ENCODE measurements at places on chromosomes 5 and 9.

GRCh38 chr9:87184956-87185642 lies 237.8 kb upstream of the GAS1 start:
- DNase-seq = peak; percentile 75

- no peak for DNase-seq
Observed at GRCh38 chr5:67612961-67613360, 416.4 kb upstream of the CD180 start.

DNA sequence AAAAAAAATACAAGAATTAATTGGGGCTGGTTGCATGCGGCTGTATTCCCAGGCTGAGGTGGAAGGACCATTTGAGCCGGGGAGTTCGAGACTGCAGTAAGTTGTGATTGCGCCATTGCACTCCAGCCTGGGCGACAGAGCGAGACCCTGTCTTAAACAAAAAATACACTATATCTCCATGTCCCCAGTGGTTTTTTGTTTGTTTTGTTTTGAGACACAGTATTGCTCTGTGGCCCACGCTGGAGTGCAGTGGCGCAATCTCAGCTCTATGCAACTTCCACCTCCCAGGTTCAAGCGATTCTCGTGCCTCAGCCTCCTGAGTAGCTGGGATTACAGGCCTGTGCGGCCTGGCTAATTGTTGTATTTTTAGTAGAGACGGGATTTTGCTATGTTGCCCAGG lies 1.2 kb downstream of the COQ4 start:
- DNase-seq = no peak

DNA sequence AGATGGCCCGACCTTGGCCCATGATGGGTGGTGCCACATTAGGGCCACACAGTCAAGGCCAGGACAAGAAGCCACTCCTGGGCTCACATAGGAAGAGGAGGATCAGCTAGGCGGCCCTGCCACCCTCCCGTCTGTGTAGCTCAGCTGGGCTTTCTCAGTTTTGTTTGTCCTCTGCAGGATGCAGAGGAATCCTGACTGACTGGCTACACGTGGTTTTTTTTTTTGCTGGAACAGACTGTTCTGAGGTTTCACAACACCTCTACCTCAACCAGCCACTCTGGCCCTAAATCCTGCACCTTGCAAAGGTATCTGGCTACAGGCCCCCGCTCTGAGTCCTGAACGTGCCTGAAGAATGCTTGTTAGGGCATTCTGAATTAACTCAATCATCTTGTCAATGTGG lies 88.3 kb upstream of the MSX2 start:
- DNase-seq = no peak

DNA sequence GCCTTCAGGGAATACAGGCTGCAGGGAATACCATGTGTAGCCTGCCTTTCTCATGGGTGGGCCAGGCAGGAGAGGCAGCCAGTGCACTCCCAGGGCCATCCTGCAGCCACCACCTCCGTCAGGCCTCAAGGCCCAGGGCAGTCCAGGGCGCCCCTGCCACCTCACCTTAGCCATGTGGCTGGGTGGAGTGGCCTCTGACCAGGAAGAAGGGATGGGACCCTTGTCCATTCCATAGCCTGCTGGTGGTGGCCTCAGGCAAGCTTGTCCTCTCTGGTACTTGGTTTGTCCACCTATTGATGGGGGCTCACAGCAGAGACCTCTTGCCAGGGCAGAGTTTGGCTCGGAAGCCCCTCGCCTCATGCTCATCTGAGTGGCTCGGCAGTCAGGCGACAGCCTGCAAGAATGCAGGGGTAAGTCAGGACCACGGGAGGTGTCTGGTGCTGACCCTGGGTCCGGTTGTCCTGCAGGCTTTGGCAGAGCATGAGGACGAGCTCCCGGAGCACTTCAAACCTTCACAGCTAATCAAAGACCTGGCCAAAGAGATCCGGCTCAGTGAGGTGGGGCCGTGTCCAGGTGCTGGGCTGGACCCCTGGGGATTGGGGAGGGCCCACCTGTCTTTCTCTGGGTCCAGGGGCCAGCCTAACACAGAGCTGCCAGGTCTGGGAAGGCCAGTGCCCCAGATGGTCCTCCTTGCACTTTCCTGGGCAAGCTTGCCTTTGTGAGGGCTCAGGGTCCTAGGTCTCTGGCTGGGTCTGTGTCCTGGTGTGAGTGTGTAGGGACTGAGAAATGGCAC lies 82.9 kb downstream of the PHF2 start:
- no peak for DNase-seq

DNA sequence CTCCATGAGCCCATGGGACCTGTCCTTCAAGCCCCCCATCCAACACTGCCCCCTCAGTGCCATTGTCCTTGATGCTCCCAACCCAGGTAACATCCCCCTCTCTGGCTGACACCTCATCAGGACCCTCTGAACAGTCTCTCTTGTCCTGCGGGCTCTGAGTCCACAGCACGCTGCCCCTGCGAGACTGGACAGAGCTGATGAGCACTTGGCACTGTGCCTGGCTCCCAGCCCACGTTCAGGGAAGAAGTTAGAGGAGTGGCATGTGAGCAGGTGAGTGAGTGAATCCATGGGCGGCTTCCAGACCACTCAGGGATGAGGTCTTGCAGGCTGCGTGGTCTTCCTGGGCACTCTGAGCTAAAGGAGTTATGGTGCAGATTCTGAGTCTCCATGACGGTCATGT lies 70.7 kb downstream of the PAX5 start:
- DNase-seq = no peak

DNA sequence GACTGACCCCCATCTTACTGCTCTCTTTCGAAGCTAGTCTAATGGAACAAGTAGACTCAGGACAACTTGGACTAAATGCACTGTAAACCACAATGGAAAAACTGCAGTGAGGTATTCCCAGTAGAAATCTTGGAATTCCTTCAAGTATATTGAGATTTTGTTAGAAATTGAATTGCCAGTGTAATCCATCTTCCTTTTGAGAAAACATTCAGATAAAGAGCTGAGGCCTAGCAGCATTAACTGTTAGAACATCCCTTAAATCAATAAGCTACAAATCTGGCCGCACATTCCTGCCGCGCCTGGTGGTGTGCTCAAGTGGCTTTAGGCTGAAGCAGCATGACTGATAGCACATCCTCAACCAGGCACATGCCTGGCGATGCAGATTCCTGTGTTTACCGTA lies 29.3 kb downstream of the PPIC start:
- no peak for DNase-seq

DNA sequence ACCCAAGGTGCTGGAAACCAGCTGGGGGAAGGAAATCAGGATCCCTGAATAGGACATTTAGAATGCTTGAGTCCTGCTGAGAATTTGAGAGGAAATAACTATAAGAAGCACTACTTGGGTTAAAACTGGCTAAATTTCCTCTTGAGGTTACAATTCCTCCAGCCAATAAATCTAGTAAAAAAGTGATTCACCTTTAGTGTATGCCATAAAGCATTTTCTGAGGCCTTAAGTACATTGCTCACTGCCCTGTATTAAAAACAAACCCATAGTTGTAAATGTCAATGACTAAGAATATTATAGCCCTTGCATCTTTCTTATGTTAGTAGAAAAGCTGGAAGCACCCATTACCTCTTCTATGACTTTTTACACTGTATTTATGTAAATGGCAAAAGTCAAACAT lies 634.7 kb upstream of the ARRDC3 start:
- DNase-seq = peak; percentile 75

DNA sequence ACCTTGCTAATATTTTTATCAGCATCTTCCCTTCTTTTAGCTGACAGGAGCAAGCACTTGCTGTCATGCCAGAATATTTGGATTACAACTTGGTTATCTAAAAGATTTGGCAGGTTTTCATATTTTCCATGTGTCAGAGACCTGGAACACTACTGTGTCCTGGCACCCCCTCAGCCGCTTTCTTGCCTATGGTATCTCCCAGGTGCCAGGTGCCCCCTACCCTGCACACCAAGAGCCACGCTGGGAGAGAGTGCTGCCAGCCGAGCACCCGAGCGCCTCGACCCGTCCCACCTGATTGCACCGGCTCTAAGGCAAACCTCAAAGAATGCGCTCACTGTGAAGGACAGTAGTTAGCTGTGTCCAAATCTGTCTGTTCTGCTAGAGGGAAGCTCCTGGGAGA lies 84.8 kb downstream of the GTF3C4 start:
- DNase-seq = no peak

DNA sequence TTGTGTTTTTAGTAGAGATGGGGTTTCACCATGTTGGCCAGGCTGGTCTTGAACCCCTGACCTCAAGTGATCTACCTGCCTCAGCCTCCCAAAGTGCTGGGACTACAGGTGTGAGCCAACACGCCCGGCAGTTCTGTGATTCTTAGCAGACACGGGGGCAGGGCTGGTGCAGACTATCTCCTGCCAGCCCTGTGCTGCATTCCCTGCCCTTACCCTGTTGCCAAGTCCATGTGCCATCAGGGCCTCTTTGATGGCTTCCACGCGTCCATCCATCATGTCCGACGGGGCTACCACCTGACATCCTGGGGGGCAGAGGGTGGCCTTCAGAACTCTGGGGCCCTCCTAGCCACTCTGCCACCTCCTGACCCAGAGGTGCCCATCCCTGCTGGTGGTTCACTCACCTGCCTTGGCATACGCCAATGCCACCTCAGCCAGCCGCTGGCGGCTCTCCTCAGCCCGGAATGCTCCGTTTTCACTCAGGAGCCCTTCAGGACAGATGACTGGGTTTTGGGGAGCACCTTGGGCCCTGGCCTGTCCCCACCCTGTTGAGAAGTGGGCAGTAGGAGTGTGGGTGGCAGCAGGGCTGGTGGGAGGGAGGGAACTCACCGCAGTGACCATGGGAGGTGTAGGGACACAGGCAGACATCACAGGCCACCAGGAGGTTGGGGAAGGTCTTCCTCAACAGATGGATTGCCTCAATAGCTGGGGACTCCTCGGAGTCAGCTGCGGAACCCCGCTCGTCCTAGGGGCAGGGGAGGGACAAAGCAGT lies 10.7 kb downstream of the ALAD start:
- no peak for DNase-seq

DNA sequence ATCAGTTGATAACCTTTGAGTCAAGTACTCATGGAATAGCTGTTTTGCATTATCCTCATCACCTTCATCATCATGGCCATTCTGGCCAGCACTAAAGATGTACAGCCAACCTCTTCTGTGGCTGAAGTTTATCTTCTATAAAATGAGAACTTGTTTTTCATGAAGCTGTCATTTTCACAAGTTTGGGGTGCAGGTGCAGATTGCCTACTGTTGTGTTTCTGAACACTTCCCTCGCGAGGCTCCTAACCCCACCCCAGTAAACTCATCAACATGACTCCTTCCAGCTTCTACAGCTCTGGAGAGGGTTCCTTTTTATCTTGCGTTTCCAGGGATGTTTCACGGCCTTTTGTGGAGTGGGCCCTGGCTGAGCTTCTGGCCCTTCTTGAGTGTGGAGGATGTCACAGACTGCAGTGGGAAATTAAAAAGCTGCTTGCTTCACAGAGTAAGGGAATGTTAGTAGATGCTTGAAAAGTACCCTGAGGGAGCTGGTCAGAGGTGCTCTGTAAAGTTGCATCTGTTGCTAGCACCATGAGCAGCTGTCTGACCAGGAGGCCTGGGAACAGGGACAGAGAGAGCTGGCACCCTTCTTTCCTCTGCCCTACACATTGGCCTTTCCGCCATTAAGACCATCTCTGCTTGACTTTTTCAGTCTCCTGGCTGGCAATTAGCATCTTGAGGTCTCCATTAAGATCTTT lies 24.9 kb downstream of the SYK start:
- DNase-seq = no peak

DNA sequence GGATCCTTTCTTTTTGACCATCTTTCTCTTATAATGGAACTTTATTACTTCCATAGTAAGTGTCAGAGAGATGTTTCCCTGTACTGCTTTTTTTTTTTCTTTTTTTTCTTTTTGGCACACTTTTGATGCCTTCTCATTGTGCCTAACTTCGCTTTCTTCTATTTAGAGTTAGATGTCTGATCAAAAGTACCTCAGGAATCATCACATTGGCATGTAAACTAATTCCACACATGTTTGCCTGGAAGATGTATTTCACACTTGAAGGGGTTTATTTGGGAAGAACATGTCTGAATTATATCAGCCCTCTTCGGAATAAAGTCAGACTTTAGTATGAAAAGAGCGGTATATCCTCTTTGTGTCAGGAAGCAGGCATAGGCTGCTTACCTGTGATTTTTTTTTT lies 35.1 kb downstream of the SMARCA2 start:
- no peak for DNase-seq

DNA sequence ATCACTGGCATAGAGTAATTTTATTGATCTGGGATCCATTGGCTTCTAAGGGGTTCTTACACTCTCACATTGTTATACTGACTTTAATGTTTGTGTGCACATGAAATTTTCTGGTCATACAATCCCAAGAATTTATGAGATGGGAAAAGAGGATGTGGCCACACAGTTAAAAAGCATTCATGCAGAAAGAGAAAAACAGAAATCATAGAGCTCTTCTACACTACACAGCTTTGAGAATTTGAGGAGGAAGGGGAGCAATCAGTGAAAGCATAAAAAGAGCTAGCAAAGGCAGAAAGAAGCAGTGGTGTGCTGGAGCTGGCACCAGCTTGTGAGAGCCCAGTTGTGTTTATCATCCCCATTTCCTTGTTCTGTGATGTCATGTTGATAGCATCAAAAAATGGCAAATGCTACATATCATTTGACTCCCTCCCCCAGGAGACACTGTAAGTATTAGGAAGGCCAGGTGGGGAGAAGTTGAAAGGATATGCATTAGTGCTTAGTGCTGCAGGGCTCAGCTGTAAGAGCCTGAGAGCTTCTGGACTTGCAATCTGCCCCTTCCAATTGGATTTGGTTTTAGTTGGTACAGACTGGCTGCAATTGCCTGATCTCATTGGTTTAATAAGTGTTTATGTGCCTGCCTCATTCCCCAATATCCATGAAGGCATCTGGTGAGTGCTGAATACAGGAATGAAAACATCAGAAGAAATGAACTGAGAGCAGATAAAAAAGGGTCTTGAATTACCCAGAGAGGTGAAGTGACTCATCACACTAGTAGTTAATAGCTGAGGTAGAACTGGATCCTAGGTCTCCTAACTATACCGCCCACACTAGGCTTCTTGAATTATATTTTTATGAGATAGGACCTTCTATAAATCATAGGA lies 30.9 kb downstream of the RHOBTB3 start:
- DNase-seq = peak; percentile 32

GRCh38 chr5:38528162-38528703 lies 28.2 kb downstream of the LIFR start:
- no peak for DNase-seq

GRCh38 chr5:58666598-58667581 lies 84.0 kb downstream of the RAB3C start:
- DNase-seq = peak; percentile 13

GRCh38 chr5:177440211-177440989 lies 6.2 kb upstream of the PRR7 start:
- DNase-seq = no peak
